Glutamatergic neuron (in vitro differentiated cells): ENCODE measurements at places on chromosomes 7 and 10. TPM values are rescaled to one million over a fixed set of nuclear protein-coding genes. Genes with fewer than 3 reads are reported as not detected.

DNA sequence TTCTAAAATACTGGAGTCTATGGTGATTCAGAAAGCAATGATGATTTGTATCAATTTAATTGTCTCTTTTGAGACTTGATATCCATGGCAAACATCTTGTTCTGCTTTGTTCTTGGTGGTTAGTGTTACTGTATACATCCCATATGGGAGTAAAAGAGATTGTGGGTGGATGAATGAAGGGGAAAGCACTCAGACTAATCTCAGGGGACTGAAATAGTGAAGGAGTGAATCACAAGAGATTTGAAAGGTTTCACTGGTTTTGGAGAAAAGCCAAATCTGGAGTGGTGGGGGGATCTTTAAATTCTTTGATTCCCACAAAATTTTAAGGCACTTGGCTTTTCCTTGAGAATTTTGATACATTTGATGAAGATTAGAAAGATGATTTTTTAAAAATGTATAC lies 369.4 kb downstream of the INHBA start:
- H3K4me3 ChIP-seq, result no peak overlapping the region
- peak overlapping the region; percentile 43 for H3K27ac ChIP-seq
- H3K27me3 ChIP-seq, result no peaks in the 10 kb centered on the region
- peaks cover 8% of the 10 kb centered on the region for H3K4me1 ChIP-seq
- no peaks in the 10 kb centered on the region for H3K36me3 ChIP-seq

GRCh38 chr7:73870041-73870492 lies 9.1 kb downstream of the TMEM270 start:
- no peaks in the 10 kb centered on the region for H3K36me3 ChIP-seq
- DNase-seq, result no peak
- H3K27me3 ChIP-seq, result peaks cover 2% of the 10 kb centered on the region
- no peak overlapping the region for H3K27ac ChIP-seq

The HACD1 gene
- 5.4 TPM for total RNA-seq

The CPED1 gene
- total RNA-seq, result not detected

The DKK1 gene
- total RNA-seq, result 3.1 TPM

The PPA1 gene
- total RNA-seq, result 82.4 TPM

The COL13A1 gene
- total RNA-seq, result 8.5 TPM
